ENCODE measurements at places on chromosomes 2 and 18. TPM values are rescaled to one million over a fixed set of nuclear protein-coding genes. Genes with fewer than 3 reads are reported as not detected.
A peak's percentile ranks its signal among the peaks of the same experiment; 100 is the strongest.

The FAM168B gene
- 47.0 TPM for polyA plus RNA-seq

The ASTL gene
- not detected for polyA plus RNA-seq

The AGAP1 gene
- polyA plus RNA-seq: 0.18 TPM

The LINC00305 gene
- polyA plus RNA-seq: not detected

The CKAP2L gene
- polyA plus RNA-seq: 0.08 TPM

The MRPL53 gene
- 152 TPM for polyA plus RNA-seq

GRCh38 chr2:200860092-200860795 lies 4.2 kb downstream of the CLK1 start:
- DNase-seq: no peak

- DNase-seq: no peak
These were observed 87.5 kb downstream of the MSH2 start for GRCh38 chr2:47490406-47490805.

- DNase-seq: peak; percentile 62
These were observed 32.2 kb downstream of the IKZF2 start for GRCh38 chr2:213119061-213119809.

- DNase-seq: no peak
These were observed 10.7 kb downstream of the FN1 start for GRCh38 chr2:215425021-215425782.

DNA sequence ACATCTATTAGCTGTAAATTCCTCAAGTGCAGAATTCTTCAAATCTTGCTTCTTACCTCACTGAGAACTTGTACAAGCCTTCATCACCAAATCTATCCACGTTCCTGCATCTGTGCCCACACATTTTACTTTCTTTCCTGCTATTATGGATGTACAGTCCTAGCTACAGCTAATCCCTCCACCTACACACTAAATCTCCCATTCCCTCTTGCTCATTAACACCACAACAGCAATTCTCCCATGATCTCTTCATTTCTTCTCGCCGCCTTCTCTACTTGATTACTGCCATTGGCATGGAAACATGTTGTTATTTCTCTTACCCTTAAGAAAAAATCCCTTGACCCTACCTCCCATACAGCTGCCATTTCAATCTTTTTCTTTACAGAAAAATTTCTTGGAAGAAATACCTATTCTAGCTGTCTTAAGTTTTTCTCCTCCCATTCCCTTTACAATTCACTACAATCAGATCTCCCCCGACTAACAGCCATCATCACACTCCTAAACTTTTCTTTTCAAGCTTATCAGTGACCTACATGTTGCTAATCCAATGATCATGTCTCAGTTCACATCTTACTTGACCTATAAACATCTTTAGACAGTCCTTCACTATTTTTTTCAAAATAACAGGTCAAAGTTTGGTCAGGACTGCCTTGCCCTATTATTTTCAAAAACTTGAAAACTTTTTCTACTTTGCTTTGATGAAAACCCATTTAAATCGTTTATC lies 41.0 kb downstream of the ROCK2 start:
- no peak for DNase-seq

GRCh38 chr2:134550566-134551164 lies 168.1 kb downstream of the TMEM163 start:
- no peak for DNase-seq

DNA sequence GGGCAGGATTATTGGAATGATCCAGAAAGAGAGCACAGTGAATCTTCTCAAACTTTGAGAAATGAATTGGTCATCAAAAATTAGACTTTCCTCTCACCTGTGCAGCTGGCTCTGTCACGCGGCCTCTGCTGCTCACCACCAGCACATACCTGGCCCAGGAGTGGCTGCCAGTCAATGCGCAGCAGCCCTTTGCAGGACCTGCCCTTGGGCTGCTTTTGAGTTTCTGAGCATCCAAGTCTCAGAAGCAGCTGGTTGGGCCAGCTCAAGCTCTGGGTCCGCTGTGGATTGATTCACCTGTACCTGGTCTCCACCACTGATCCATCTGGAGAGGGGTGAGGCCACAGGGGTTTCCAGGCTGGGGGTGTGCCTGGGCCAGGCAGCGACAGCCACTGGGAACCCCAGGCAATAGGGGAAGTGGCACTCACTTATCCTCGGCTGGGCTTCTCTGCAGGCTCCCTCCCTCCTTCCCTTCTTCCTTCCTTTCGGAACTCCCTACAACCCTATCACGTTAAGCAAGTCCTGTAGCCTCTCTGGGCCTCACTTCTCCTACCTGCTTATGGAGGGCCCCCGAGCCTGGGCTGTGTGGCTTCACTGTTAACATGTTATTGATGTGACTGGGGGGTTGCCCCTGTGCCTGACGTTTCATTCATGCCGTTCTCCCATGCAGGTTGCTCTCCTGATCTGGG lies 48.1 kb downstream of the SH3BP4 start:
- no peak for DNase-seq

DNA sequence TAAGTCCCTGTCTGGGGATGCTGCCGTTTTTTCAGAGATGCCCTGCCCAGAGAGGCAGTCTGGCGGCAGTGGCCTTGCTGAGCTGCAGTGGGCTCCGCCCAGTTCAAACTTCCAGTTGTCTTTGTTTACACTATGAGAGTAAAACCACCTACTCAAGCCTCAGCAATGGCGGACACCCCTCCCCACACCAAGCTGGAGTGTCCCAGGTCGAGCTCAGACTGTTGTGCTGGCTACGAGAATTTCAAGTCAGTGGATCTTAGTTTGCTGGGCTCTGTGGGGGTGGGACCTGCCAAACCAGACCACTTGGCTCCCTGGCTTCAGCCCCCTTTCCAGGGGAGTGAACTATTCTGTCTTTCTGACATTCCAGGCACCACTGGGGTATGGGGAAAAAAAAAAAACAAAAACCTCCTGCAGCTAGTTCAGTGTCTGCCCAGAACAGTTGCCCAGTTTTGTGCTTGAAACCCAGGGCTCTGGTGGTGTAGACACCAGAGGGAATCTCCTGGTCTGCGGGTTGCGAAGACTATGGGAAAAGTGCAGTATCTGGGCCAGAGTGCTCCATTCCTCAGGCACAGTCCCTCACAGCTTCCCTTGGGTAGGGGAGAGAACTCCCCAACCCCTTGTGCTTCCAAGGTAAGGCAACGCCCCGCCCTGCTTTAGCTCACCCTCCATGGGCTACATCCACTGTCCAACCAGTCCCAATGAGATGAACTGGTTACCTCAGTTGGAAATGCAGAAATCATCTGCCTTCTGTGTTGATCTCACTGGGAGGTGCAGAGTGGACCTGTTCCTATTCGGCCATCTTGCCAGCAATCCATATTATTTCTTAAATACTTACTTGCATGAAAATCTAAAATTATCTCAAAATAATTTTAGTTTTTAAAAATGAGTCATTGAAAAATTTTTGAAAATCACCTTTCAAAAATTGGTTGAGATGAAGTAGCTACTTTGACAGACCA lies 338.0 kb downstream of the OSR1 start:
- DNase-seq: no peak

DNA sequence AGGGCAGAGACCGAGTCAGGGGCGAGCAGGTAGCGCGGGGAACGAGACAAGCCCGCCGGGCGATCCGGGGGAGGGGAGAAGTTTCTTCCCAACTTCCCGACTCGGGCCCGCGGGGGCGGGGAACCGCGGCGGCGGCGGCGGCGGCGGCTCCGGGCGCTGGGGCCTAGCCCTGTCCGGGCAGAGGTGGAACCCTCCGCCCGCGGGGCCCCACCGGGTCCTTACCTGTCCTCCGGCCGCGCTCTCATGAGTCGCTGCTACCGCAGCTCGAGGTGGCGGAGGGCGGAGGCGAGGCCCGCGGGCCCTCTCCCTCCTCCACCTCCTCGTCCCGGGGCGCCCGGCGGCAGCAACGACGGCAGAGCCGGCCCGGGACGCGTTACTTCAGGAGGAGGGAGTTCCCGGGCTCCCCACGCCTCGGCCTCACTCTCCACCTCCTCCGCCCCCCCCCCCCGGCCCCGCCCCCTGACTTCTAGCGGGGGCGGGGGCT lies at the start of gene YES1:
Gene YES1, minus strand, starts transcription at position 351 of the 484 bp plus-strand sequence. CDS start 55,415 bp downstream, outside the sequence.
- no peak for DNase-seq

DNA sequence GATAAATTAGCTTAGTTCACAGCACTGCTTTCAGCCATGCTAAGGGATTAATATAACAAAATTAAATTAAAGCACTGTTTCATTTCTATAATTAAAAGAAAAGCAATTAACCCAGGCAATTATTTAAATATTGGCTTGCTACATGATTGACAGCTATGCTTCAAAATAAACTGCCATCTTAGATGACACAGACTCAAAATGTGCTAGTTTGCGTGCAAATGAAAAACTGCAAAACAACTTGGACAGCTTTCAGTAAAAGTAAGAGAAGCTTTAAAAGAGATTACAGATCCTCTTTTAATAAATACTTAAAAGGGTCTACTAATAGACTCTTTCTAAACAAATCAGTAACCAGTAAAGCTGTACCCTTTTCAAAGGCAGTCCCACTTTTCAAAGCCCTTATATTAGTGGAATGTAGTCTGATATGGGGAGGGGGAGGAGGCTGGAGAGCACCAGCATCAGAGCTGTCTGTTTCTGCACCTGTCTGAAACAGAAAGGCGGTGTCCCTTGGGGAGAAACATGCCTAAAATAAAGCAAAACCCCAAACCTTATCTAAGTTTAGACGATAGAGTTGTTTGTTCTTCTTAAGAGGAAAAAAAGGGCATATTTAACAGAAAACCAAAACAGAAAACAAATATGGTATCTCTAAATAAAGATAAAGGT lies 20.8 kb downstream of the EIF2AK3 start:
- no peak for DNase-seq

DNA sequence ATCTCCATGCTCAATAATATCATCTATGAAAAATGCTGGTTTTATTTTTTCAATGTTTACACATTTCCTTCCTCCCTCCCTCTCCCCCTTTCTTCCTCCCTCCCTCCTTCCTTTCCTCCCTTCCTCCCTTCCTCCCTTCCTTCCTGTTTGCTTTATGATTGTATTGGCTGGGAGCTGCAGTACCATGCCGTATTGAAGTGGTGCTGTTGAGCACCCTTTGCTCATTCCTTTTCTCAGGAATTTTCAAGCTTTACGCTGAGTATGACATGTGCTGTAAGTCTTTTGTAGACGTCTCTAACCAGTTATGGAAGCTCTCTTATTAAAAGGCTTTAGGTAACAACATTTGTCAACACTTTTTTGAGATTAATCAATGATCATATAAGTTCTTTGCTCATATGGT lies 100.4 kb downstream of the SNTG2 start:
- no peak for DNase-seq

Measured in immature natural killer cell (primary cell).